Effector memory CD4-positive, alpha-beta T cell (primary cell): ENCODE measurements at places on chromosomes 1 and 21.

DNA sequence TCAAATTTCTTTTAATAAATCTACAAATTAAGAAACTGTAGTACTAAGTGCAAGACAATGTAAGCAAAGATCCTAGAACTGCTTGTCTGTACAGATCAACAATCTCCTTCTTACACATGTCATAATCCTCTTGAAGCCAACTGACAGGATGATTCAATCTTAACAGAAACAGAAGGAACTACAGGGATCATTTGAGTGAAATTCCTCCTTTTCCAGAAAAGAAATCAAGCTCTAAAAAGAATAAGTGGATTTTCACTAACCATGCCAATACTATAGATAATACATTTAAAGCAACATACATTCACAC, 53.2 kb downstream of the RAB3GAP2 start:
- no peak for DNase-seq

DNA sequence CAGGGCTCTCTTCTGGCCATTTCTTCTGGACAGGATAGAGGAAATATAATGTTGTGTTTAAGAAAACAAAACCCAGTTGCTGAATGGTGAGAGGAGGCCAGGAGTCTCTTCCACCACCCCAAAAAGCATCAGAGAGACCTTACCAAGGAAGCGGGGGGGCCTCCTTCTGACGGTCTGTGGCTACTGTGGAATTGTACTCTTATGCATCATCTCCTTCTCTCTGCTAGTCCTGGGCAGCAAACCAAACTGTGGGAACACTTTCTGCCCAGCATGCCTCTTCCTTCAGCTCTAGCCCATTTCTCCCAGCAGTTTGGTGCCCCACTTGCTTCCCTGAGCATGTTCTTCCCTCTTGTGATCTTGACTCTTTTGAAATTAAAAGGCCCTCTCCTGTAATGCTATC, 157.7 kb downstream of the HHIPL2 start:
- no peak for DNase-seq

- no peak for DNase-seq
Measured at GRCh38 chr1:245677461-245678240, 522.9 kb downstream of the KIF26B start.

- DNase-seq, result no peak
Measured at GRCh38 chr21:37886120-37886519, 30.1 kb downstream of the KCNJ6 start.

DNA sequence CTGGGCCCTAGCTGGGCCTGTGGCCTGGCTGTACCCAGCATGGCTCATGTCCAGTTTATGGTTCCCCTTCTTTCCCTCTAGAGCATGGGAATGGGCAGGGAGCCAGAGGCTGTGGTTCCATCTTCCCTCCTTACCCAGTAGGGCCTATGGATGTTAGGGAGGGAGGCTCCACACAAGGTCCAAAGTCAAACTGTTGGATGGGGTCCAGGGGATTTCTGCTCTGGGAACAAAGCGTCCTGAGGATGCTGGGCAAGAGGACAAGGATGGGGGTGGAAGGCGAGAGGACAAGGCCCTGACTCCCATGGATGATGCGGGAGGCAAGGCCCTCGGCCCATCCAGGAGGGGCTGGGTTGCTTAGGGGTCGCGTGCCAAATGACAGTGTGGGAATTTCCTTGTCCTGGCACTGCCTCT, 17.3 kb downstream of the CSF1 start:
- DNase-seq, result no peak

DNA sequence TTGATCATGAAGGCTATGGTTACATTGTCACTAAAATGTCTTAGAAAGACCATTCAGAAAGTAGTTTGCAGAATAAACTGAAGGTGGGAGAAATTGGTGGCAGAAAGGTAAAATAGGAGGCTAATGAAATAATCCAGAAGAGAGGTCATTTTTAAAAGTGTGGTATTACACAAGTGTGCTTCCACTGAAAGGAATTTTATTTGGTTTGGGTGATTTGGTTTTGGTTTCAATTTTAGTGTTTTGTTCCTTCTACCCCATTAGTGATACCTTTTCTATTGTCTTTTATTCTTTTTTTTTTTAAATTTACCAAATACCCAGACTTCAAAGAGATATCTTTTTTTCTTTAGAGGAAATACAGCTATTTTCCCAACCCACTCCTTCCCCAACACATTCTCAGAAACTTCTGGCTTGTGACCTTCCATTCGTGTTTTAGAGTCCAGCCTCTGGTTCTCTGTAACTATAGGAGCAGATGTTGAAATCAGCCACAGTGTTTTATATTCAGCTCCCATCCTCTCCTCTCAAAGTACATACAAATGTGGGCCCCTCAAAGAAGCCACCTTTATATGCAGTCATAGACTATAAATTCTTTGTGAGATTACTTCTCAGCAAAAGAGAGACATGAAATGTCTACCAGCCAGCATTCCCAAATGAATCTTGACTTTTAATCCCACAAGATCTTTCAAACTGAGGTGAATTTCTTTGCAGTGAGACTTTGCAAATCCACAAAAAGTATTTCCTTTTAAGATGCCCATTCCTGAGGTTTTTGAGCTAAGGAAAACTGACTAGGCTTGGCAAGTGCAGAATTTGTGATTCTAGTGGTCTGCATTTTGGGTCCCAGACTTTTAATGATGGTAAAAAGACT, 42.0 kb upstream of the PALMD start:
- DNase-seq, result no peak

DNA sequence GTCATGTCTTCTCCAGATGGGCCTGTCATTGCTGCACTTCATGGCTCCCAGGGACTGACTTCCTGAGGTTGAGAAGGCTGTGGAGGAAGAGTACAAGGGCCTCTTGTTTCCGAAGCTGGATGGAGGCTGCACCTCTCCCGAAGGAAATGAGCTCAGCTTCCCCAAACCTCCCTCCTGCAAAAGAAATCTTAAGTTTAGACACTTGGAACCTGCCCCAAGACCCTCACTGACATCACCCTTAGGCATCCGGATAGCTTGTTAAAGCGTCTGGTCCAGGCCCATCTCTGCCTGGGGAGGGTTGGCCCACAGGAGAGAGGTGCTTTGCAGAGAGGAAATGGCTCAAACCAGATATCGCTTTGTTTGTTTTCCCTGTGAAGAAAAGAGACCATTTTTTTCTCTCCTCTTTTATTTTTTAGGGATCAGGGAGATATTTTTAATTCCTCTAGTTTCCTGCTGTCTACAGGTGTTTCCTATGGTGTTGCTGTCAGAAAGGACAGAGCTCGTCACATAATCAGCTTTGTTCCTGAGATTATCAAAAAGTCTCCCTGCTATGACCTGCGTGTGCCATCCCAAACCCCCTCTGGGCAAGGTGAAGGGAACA, 25.0 kb downstream of the RCSD1 start:
- DNase-seq, result no peak

DNA sequence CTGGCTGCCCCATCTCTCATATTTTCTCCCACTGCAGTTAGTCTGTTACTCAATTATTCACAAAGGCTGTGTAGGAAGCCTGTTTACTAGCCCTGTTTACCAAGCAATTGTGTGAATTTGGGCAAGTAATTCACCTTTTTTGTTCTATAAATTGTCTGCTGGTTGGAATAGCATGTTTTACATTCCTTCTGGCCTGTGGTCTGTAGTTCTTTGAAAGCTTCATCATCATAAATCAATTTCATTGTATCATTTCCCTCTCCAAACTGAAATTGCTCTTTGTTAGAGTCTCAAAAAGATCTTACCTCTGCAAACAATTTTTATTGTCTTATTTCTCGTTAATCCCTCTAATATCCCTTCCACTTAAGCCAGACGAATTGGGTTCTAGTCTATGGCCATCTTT, 1059.5 kb upstream of the ADGRL4 start:
- no peak for DNase-seq

DNA sequence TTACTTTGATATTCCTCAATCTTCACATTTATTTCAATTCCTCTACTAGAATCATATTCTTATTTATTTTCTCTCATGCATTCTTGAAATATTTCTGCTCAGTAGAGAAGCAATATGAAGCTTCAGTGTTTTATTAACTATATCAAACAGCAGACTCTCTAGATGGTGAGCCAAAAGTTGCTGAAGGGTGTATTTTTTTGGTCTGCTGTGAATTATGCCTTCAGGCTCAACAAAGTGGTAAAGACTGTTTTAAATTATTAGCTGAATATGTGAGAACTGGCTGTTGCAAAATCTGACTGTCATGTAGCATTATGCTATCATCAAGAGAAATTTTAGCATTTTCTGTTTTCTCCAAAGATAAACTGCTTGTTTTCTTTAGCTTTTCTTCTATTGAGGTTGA, 24.9 kb upstream of the CDC42BPA start:
- DNase-seq, result no peak

DNA sequence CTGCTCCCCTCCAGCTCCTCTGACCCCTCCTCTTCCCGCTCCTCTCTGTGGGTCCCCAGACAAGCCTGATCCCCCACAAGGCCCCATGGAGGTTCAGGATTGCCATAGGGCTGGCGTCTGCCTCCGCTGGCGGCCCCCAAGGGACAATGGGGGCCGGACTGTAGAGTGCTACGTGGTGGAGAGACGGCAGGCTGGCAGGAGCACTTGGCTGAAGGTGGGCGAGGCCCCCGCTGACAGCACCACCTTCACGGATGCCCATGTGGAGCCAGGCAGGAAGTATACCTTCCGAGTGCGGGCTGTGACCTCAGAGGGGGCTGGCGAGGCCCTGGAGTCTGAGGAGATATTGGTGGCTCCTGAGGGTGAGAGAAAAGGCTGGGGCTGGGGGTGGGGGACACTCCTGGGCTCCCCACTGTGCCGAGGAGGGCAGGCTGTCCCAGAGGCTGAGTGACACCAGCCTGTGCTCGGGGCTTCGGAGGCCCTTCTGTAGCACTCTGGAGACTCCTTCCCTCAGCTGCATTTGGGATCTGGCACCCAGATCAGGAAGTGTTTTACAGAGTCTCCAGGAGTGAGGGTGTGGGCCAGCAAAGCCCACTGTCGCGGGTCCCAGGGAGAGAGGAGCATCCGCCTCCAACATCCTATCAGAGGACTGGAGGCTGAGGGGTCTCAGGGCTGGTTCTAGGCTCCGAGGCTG, 25.9 kb downstream of the IGFN1 start:
- DNase-seq, result no peak

GRCh38 chr21:46158666-46159300, 3.4 kb upstream of the FTCD start:
- no peak for DNase-seq

- no peak for DNase-seq
Measured at GRCh38 chr1:187143783-187144182, 315.0 kb downstream of the PLA2G4A start.

- no peak for DNase-seq
Measured at GRCh38 chr1:225304996-225305395, 122.8 kb downstream of the LBR start.

GRCh38 chr1:109248797-109249629, at the start of gene CELSR2:
CELSR2 (plus strand) TSS chr1:109249539; CDS start chr1:109250080, 541 bp downstream.
- DNase-seq, result peak; percentile 41

DNA sequence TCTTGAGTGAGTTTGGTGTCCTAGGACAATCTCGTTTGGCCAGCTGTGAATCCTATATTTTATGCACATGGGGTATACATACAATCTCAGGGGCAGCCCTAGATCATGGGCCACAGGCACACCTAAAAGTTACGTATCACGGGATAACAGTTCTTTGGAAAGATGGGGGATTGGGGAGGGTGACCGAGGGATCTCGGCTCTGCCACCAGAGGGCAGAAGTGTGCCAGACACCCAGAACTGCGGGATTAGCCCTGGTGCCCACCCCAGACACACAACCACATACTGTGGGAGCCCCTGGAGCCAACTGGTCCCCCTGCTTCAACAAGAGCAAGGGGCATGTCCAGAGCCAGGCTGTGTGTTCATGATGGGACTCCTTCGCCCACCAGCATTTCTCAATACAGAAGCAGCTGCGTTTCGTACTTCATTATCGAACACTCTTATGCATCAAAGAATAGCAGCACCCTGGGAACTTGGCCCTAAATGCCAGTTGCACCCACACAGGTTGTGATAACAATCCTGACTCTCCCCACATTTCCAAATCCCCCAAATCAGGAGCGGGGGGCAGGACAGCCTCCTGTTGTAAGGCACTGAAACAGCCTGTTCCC, 37.4 kb downstream of the TMCO4 start:
- DNase-seq, result no peak

DNA sequence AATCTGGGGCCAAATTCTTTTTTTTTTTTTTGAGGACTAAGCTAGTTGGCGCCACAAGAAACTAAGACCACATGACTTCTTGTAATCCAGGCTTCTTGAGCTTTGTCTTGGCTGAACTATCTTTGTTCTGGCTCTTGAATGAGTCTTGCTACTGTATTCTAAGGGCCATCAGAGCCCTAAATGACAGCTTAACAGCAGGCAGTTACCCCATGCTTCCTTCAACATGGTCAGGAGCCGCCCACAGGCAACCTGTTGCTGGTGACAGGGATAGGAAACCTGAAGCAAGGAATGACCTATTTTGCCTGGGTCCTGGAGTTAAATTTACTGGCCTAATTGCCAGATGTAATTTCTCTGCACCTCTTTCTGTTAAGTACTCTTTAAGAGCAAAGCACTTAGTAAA, 188.2 kb upstream of the PLXNA2 start:
- no peak for DNase-seq

GRCh38 chr21:36330904-36331303, 10.9 kb downstream of the MORC3 start:
- DNase-seq, result peak; percentile 29

DNA sequence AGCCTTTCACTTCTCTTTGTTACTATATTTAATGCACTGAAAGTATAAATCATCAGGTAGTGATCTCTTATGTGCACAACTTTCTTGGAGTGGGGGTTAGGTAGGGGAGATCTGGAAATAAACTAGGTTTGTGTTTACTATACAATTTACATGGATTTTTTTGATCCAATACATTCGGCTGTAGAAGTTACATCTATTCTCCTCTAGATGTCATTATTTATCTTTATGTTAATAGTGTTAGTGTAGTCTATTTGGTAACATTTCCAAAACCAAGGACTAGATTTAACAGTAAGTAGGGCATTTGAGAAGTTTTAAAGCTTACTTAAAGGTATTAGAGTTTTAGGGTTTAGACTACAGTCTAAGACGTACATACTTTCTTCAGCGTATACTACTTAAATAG, 5.4 kb downstream of the VPS45 start:
- DNase-seq, result no peak

- no peak for DNase-seq
Measured at GRCh38 chr1:239947801-239948200, 143.9 kb upstream of the FMN2 start.

- no peak for DNase-seq
Measured at GRCh38 chr1:105072850-105073249, 1323.2 kb downstream of the AMY1C start.

GRCh38 chr1:168911370-168911769, 182.4 kb upstream of the DPT start:
- DNase-seq, result no peak
